ENCODE measurements at places on chromosomes 3 and 15.

DNA sequence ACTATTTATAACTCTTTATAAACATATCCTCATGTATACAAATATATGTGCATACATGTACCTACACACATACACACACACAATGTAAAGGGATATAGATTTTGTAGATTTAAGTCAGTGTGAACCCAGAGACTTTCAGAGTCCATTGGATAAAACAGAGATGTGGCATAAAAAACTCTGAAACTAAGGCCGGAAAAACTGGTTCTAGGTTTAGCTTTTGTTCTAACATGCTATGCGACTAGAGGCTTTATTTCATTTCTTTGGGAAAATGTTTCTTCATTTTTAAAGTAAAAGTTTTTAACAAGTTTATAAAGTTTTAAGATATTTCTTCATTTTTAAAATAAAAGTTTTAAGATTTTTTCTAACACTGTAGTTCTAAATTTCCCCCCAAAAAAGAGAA lies 36.7 kb downstream of the ZPLD1 start:
- no peak for DNase-seq

DNA sequence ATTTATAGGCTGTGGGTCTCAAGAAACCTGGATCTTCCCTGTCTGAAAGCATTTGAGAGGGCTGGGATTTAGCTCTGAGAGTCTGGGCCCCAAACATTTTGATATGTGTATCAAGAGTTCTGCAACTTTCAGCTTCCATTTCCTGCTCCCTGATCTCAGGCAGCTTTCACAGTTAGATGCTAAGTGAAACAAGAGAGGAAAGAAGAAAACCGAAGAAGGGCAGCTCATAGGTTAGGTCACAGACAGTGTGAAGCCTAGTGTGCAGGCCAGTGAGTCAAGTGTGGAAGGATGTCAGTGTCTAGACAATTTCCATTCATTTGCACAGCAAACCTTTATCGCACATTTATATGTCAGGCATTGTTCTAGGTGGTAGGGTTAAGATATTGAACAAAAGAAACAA lies 173.6 kb upstream of the PROK2 start:
- DNase-seq: no peak

DNA sequence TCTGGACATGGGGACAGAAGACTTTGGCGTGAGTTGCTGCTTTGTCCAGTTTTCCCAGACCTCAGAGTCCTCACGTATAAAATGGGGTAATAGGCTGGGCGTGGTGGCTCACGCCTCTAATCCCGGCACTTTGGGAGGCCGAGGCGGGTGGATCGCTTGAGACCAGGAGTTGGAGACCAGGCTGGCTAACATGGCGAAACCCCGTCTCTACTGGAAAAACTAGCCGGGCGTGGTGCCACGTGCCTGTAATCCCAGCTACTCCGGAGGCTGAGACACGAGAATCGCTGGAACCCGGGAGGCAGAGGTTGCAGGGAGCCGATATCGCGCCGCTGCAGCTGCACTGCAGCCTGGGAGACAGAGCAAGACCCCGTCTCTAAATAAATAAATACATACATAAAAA lies 22.7 kb upstream of the IGF1R start:
- no peak for DNase-seq

- DNase-seq: no peak
These were observed 56.0 kb upstream of the SNRPN start for GRCh38 chr15:24898715-24899272.

DNA sequence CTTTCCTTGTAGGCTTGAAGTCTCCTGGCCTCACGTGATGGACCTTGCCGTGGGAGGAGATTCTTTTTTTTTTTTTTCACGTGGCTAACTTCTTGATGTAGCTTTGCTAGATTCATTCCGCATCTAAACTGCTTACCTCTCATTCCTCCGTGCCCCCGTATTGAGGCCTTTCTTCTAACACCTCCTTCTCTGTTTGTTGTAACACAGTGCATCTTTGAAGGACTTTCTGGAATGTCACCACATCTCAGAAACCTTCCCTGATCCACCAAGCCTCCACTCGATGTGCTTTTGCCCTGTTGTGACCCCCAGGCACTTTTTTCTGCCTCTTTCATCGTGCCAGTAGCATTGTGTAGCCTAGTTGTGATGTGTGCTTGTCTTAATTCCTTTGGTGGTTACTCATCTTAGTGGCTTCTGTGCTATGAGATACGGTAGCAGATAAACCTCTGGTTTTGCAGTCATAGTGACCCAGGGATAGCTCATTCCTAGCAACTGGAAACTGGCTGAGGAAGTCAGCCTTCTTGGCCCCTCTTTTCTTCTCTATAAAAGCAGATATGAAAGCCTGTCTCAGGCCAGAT lies 1.6 kb upstream of the BNC1 start:
- DNase-seq: no peak

DNA sequence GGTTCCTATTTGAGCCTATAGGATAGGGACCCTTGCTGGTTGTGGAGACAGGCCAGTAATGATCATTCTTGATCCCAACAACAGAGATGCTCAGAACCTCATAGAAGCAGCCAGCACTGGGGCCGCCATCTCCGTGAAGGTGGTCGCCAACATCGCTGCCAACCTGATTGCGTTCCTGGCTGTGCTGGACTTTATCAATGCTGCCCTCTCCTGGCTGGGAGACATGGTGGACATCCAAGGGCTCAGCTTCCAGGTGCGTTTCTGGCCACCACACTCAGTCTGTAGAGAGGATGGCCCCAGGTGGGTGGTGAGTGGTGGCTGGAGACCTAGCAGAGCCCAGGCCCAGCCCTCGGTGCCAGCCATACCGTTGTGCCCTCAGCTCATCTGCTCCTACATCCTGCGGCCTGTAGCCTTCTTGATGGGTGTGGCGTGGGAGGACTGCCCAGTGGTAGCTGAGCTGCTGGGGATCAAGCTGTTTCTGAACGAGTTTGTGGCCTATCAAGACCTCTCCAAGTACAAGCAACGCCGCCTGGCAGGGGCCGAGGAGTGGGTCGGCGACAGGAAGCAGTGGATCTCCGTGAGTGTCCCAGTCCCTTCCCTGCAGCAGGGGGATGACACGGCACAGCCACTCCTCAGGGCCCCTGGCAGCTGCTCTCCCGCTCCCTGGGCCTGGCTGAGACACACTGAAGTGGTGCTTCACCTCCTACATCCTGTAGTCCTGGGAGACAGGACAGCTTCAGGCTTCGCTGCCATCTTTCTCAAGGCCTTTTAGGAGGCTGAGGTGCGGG lies 46.5 kb upstream of the PDE8A start:
- DNase-seq: no peak

DNA sequence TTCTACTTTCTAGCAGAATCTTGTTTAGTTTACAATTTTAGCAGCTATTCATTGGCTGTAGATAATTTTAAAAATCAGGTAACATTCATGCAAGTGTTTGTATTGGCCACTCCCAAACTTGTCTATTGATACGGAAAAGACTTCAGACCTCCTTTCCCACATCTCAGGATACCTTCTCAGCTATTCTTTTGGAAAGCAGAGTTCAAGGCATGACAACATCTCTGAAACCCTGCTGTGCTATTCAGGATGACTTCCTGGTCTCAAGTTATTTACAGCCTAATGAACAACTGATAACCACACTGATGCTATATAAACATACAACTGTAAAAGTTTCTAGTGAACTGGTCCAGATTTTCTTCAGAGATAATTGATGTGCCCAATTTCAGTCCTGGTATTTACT lies 55.8 kb downstream of the DZIP3 start:
- no peak for DNase-seq

DNA sequence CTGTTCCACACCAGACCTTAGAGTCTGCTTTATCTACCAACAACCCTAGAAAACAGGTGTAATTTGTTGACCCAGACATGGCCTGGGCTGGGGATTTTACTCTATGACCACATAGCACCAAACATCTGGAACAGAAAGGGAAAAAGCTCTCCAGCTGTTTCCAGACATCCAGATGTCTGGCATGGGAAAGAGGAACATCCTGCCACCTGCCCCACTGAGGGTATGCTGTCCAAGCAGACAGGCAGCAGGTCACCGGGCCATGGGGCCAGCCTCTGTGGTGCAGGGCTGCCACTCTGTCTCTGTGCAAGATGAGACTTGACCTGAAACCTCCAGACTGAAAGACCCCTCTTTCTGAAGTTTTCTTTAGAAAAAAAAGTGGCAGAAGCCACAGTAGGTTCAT lies 359.3 kb upstream of the ICE2 start:
- DNase-seq: no peak

DNA sequence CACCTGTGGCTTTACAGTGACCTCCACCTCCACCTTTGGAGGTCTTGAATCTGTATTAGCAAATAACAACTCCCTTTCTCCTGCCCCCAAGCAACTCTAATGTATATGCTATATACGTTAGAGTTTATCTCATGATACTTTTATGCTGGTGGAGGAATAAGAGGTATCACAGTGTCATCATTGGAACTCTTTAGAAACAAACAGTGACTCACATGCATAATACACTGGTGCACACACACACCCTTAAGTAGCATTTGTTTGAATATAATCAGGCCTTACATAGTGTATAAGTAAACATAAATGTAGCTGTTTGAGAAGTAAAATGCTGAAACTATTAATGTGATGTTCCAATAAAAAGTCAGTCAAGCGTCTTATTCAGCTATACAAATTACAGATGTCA lies 280.2 kb upstream of the C2CD4B start:
- DNase-seq: no peak

DNA sequence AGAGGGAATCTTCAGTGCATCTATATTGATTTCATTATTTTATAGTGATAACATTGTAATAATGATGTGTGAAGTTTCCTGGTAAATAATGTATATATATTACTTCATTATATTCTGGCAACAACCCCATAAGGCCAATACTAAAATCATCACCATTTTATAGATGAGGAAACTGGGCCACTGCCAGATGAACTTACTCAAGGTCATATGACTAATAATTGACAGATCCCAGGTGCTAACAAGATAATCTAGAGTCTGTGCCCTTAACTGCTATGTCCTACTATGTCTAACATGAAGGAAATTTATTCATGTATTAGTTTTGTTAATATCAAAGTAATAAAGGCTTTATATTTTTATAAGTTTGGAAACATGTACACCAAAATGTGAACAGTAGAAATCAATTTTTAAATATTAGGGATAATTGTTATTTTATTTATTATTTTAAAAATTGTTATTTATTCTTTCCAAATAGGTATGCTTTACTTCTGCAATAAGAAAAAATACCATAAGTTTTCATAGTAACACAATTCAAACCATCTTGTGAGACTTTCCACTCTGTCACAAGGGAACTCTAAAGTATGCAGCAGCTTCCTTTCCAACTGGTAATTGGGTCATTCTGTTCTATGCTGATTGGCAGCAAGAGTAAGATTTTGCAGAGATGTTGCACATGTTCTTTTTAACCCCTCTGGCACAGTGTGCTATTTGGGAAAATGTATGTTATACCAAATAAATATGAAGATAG lies 90.8 kb upstream of the CMC1 start:
- DNase-seq: no peak

DNA sequence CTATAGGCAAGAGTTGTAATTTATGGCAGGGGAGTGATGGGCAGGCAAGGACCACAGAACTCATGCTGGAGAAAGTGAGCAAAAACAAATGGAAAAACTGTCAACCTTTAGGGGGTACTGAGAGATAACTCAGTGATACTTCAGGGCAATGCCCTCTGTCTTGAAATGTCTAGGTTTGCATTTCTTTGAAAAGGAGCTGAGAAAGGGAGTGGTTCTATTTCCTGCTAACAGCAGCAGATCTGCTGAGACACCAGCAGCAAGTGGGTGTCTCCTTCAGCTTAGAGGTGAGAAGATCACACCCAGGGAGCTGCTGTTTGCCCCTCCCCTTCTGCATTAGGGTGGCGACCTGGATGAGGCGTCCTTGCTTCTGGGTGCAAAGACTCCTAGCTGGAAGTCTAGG lies 42.3 kb upstream of the XIRP1 start:
- no peak for DNase-seq

DNA sequence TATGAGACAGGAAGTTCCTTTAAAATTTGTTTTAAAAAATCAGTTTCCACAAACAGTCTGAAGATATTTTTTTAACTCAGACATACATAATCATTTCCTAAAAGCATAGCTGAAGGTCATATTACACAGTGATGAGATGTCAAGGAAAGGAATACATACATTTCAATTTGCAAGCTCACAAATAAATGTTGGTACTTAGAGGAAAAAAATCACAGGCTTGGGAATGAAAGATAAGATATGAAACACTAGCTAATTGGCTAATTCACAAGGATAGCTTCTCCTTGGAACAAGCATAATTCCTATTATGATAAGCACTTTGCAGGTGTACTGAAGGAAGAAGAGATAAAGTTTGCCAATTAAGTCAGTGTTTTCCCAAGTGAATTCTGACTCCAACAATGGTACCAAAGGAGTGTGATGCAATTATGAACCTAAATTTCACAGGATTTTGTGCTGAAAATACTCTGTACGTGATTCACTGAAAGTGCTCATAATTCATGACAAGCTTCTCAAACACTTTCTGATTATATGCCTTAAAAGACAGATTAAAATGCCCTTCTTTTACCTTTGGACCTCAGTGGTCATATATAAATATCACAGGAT lies 112.4 kb downstream of the FRMD5 start:
- no peak for DNase-seq

GRCh38 chr3:161069511-161070251 lies 35.5 kb downstream of the B3GALNT1 start:
- peak; percentile 89 for DNase-seq

GRCh38 chr3:61814674-61815073 lies 253.3 kb downstream of the PTPRG start:
- DNase-seq: no peak

- no peak for DNase-seq
These were observed 519.8 kb upstream of the GBE1 start for GRCh38 chr3:82281205-82281604.

DNA sequence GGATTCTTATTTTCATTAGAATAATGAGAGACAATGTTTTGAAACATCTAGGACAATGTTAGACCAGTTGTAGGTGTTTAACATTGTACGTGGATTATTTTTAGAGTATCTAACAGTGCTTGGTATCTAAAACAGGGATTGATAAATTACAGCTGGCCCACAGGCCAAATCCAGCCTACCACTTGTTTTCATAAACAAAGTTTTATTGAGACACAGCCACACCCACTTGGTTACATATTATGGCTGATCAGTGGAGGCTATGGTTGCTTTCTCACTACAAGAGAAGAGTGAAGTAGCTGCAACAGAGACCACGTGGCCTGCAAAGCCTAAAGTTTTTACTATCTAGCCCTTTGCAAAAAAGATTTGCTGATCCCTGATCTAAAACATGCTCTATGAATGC lies 223.1 kb upstream of the CTNNB1 start:
- no peak for DNase-seq

GRCh38 chr3:13657660-13658435 lies 108.9 kb downstream of the FBLN2 start:
- DNase-seq: no peak
